ENCODE measurements at places on chromosomes 5 and 9.

DNA sequence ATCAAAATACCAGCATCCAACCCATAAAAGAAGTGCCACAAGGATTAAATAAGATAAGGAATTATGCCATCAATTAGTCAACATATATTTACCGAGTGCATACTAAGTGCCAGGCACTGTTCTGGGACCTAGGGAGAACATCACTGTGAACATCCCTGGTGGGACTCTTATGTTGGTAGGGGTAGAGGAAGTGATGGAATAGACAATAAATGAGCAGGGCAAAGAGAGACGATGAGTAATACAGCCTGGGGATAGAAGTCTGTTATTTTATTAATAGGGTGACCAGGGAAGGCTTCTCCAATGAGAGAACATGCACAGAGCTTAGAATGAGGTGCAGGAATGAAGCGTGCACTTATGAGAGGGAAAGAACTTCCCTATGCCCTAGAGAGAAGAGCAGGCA, 47.4 kb upstream of the VLDLR start:
- DNase-seq = no peak

- no peak for DNase-seq
These were observed 111.2 kb downstream of the EDIL3 start for GRCh38 chr5:84273517-84273883.

DNA sequence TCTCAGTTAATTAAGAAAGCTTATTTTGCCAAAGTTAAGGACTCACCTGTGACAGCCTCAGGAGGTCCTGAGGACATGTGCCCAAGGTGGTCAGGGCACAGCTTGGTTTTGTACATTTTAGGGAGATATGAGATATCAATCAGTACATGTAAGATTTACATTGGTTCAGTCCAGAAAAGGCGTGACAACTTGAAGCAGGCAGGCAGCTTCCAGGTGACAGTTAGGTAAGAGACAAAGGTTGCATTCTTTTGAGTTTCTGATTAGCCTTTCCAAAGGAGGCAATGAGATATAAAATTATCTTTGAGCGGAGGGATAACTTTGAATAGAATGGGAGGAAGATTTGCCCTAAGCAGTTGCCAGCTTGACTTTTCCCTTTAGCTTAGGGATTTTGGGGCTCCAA, 47.8 kb downstream of the SLC1A1 start:
- no peak for DNase-seq

- no peak for DNase-seq
These were observed 395.4 kb downstream of the CSNK1G3 start for GRCh38 chr5:123907349-123907748.

DNA sequence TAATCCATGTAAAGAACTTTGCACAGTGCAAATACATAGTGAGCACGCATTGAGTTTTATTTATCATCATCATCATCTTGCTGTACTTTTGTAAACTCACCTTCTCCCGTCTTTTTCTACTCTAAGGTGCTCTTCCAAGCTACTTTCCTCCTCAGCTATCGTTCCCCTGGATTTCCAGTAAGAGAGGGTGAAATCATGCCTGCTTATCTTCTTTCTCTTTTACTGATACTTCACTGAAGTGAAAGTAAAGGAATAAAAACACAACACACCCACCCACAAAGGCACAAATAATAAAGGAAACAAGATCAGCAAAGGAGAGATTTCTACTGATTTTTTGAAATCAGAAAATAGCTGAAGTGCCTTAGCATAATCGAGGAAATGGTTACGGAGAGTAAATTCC, 509.9 kb downstream of the RAB3C start:
- DNase-seq = no peak

- no peak for DNase-seq
These were observed 10.9 kb upstream of the UNC5A start for GRCh38 chr5:176799488-176799887.

DNA sequence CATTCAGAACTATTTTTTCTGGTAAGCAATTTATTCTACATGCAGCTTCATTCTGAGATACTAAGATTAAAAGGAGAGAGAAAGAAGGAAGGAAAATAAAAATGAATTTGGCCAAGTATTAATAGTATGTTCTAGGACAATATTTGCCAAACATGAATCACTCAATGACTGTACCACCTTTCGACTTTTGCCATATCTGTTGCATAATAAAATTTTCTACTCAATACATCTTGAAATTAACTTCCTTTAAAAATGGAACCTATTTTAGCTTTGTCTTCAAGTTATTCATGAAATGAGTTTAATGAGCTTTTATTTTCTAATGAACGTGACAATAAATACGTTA, 111.8 kb downstream of the MARCHF3 start:
- no peak for DNase-seq

GRCh38 chr5:133460172-133460758, 152.1 kb downstream of the FSTL4 start:
- DNase-seq = peak; percentile 75

GRCh38 chr5:160237571-160238093, 8.3 kb downstream of the FABP6 start:
- DNase-seq = no peak

GRCh38 chr9:134671341-134672113, 29.9 kb downstream of the COL5A1 start:
- no peak for DNase-seq

DNA sequence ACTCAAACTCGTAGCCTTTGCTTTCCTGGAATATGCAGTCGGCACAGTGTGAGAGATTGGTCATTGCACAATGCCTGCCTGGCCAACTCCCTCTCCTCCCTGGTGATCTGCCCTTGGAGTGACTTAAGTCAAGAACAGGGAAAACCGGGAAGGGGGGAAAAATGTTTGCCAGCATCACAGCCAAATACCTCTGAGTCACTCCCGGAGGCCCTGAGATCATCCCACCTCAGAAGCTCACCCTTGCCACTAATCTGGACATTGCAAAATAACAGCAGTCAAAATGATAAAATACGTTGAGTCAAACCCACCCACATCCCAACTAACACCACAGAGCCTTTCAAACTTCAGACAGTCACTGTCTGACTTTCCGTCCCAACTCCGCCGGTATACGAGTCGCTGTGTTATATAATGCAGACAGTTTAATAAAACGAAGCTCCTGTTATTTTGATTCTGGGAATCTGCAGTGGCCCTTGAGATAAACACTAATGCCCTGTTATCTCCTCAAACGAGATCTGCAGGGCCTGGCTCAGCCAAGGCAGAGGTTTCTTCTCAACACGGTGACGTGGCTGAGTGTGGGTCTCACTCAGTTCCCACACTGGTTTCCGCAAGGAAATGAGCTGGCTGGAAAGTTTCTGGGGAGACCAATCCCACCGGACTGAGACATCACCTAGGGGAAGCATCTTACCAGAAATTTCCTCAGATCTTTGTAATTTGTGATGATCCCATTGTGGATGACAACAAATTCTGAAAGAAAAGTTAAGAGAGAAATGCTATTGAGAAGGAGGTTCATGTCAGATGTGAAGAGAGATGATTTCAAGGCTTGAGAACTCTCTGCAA, 22.1 kb downstream of the GFPT2 start:
- DNase-seq = no peak

- DNase-seq = no peak
These were observed 205.3 kb downstream of the TTLL11 start for GRCh38 chr9:121887553-121888437.

DNA sequence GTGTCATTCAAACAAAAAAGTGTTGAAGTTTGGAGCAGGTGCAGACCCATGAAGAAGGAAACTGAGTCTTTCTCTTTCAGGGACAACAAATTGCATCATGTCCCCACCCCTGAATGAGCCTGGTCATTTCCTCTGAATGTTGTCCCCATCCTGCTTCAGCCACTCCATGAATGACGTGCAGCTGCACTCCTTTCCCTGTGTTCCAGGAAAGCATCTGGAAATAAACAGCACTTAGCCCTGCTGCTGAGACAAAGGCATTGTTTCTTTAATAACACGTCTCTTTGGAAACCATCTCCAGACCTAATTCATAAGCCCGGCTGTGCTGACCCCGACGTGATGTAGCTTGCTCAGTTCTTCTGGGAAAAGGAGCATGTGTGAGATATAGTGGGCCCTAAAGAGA, 682.3 kb downstream of the BRINP1 start:
- no peak for DNase-seq

GRCh38 chr5:140568443-140569063, 3.9 kb downstream of the SLC35A4 start:
- DNase-seq = no peak

DNA sequence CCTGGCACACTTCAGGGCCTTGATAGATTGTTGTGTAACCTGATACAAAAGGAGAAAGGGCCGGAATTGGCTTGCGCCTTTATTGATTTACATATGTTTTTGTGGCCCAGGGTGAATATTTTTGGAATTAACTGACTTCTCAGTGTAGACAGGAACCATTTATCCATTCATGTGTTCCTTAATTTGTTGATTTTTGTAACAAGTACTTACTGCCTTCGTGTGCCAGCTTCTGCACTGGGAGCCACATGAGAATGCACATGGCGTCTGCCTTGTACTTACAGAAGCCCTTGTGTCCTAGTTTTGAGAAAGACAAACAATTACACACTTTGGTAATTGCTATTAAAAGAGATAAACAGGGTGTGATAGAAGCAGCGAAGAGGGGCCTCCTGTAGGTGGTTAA, 26.4 kb downstream of the EHMT1 start:
- no peak for DNase-seq
